ENCODE measurements at places on chromosomes 11 and 22.

DNA sequence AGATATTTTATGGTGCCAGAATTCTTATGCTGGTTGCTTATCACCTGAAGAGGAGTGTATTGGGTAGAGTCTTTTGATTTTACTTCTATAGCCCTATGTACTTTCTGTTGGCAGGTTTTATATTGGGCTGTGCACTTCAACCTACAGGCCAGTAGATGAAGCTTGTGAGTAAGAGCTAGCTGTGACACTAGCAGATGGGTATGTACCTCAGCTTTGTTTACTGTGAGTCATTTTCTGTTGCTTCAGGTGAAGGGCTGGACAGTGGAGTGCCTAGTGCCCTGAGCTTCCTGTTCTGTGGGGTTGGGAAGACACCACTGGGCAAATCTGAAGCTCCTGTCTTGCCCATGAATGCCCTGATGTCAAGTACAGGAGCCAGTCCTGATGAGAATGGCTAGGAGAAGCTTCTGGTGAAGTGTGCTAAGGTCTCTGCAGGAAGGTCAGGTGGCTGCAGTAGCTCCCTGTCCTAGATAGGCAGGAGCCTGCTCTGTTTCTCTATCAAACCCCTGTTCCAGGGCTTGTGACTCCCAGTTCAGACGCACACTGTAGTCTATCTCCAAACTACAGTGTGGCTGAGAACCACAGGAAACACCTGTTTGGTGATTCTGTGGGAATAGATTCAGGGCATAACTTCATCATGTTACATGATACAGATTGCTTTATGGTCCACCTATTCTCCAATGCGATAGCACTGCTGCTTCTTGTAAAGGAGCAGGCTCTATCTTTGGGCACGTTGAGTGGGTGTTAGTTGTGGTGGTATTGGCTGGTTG is 755.7 kb downstream of the KCNA4 start:
- peak; percentile 12 for DNase-seq

GRCh38 chr11:2259466-2259830 is 10.9 kb downstream of the ASCL2 start:
- DNase-seq = no peak

- DNase-seq = no peak
These were observed 6.2 kb downstream of the PICALM start for GRCh38 chr11:86062719-86063118.

- peak; percentile 14 for DNase-seq
These were observed 23.9 kb upstream of the TFIP11 start for GRCh38 chr22:26536056-26536761.

DNA sequence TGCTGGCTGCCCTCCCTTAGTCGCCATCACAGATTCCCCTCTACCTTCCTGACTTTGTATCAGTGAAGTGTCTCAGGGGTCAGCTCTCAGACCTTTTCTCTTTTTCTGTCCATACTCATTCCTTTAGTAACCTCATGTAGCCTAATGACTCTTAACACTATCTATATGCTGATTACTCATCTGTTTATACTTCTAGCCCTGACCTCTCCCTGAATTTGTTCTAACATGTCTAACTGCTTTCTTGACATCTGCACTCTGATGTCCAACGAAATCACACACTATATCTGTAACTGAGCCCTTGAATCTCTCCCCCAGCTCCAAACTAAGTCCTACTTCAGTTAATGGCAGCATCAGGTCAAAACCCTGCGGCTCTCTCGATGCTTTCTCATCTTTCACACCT is 135.8 kb upstream of the TIMP3 start:
- DNase-seq = no peak

GRCh38 chr11:13908535-13908934 is 54.0 kb upstream of the SPON1 start:
- DNase-seq = no peak

- DNase-seq = no peak
These were observed 28.0 kb upstream of the OR56B4 start for GRCh38 chr11:6079463-6079862.

GRCh38 chr11:88594274-88594950 is 256.9 kb upstream of the CTSC start:
- no peak for DNase-seq
